ENCODE measurements at places on chromosomes 5 and 9.

DNA sequence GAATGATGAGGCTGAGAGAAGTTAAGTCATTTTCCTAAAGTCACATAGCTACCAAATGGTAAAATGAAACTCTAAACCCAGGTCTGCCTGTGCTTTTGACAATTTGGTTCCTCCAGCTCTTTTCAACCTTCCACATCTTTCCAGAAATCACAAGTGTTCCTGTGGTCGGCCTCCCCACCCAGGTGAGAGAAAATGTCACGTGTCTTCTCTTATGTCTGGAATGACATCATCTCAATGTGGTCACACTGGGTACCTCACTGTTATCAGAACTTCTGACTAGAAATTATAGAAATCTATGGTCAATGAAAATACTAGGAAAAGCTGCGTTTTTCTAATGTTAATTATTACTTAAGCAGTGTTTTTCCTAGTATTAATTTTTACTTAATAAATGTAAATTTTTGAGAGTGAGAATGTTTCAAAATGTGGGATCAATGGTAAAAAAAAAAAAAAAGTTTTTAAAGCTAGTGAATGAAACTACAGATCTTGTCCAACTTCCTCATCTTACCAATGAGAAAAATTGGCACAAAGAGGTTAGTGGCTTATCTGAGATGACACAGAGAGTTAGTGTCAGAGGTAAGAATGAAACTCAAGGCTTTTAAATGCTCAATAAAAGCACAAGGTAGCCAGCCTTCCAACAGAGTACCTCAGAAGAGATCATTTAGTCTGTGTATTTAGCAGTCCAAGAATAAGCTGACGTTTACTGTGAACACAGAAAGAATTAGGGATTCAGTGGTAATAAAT, 228.7 kb upstream of the NR4A3 start:
- no peak for DNase-seq

- DNase-seq: peak; percentile 33
Measured at GRCh38 chr5:173781816-173782670, 106.1 kb upstream of the CPEB4 start.

- no peak for DNase-seq
Measured at GRCh38 chr9:102479191-102479590, 515.9 kb upstream of the CYLC2 start.

DNA sequence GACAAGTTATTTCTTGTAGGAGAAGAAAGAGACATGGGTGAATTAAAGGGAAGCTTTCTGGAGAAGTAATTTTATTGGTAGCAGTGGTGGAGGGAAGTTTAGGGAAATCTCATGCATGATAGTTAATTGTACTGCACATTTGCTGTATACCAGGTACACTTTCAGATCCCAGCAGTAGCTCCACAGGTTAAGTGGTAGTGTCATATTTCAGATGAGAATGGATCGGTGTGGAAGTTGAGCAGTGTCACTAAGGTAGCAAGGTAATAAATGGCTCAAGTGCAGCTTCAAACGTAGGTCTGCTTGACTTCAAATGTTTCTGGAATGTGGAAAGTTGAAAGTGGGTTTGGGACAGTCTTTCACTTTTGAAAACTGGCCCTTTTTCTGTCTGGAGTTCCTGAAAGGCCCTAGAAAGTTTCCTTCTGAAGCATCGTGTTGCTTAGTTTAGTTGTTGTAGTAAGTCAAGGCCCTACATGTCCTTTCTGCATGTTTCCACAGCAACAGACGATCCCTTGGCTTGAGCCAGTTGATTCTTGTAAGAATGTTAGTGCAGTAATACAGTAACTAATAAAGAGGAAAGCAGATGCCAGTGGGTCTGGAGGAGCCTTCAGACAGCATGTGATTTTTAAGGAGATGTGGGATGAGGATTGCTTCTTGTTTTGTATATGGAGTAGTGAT, 3.7 kb downstream of the CLTA start:
- DNase-seq: no peak

DNA sequence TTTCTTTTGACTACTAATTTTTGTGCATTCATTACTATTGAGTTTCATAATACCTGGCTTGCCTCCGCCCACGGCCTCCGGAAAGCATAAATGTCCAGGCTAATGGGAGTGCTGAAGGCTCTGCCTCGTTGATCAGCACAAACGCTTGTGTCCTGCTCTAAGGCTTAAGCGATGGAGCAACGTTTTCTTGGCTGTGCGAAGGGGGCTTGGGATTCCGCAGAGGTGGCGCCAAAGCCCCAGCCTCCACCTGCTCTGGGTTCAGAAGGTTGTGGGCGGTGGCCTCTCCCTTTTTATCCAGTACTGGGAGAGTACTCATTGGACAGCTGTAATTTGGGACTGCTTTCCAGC, 19.7 kb downstream of the ANXA2R start:
- DNase-seq: no peak
